ENCODE measurements at places on chromosomes 4 and X.
A peak's percentile ranks its signal among the peaks of the same experiment; 100 is the strongest.

GRCh38 chrX:103215425-103215991 is 600 bp downstream of the BEX4 start:
- DNase-seq = peak; percentile 23

DNA sequence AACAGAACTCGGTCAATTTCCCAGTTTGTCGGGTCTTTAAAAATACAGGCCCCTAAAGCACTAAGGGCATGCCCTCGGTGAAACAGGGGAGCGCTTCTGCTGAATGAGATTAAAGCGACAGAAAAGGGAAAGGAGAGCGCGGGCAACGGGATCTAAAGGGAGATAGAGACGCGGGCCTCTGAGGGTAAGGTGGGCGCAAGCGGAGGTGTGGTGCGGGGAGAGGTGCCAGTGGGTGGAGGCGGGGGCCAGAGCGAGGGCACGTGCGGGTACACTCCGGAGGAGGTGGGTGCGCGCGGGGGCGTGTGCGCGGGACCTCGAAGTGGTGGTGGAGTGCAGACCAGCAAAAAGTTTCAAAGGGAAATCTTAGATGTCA is 787 bp upstream of the TET2 start:
- DNase-seq = peak; percentile 24

DNA sequence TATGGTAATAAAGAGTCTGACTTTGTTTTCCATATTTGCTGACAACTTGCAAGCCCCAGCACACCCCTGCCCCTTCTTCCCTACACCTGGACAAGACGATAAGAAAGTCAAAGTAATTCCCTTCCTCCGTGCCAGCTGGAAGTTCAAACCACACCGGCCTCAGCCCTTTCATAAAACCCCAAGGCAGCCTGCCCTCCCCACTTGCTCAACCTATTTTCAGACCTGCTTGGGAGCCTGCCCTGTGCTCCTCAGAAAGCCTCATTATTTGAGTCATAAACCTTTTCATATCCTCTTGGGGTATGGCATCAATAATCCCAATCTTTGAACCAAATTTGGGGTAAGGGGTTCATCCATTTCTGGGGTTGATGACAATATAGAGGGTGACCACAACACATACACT is 29.5 kb downstream of the NIPAL1 start:
- no peak for DNase-seq

GRCh38 chr4:175054980-175055379 is 136.8 kb downstream of the ADAM29 start:
- no peak for DNase-seq

GRCh38 chr4:57373991-57374390 is 263.8 kb upstream of the IGFBP7 start:
- DNase-seq = no peak

- DNase-seq = no peak
Observed at GRCh38 chrX:106972896-106973295, 27.1 kb downstream of the MORC4 start.

GRCh38 chr4:114296126-114296525 is 302.5 kb upstream of the UGT8 start:
- no peak for DNase-seq

GRCh38 chr4:105495667-105496066 is 21.8 kb upstream of the PPA2 start:
- no peak for DNase-seq

- peak; percentile 56 for DNase-seq
Observed at GRCh38 chrX:357693-358471, 28.8 kb downstream of the PPP2R3B start.

DNA sequence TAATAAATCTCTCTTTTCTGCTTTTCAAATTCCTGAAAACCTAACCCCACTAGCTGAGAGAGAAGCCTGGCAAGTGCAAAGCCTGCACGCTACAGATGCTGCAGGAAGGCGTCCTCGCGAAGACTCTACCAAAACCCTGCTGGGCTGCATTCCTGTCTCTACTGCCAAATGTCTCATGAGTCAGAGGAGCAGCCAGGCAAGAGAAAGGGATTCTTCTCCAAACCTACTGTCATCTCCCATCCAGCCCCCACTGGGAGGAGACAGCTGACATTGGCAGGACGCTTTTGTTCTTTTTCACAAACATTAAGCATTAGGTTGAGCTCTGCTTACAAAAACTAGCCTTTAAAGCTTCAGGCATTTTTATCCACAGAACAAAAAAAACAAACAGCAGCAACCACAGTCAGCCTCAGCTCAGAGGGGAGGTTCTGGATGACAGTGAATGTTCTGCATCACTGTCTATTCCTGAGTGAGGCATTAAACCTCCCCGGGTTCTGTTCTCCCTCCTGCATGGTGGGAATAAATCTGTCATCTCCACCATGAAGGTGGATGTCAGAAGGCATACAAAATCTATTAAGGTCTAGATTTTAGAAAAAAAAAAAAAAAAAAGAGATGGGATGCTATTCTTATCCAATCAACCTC is 18.0 kb downstream of the CRMP1 start:
- DNase-seq = no peak

DNA sequence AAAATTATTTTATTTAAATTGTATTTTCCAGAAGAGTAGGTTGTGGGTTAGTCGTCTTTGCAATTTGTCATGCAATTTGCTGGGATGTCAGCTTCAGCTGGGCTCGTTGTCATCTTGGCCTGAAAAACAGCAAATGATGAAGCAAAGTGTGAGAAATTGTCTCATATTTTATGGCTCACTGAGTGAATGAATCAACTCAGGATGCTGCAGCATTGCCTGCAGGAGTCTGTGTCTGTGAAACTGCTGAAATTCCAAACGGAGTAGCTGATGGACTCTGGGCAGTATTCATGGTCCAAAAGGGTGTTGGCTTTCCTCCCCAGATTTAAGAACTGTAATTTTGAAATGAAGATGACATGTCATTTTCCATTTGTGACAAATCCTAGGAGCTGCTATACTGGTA is 37.2 kb downstream of the CXCL8 start:
- DNase-seq = no peak

DNA sequence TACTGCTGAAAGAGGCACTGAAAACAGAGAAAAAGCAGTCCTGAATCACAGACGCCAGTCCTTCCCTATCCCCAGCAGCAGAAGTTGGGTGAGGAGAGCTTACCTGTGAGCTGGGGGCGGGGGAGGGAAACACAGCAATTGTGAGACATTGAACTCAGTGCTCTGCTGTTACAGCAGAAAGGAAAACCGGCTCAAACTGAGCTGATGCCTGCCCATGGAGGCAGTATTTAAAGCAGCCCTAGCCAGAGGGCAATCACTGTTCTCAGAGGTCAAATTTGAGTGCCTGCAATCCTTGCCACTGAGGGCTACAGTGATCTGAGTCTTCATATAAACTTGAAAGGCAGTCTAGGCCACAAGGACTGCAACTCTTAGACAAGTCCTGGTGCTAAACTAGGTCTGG is 220.7 kb downstream of the GRXCR1 start:
- DNase-seq = no peak

DNA sequence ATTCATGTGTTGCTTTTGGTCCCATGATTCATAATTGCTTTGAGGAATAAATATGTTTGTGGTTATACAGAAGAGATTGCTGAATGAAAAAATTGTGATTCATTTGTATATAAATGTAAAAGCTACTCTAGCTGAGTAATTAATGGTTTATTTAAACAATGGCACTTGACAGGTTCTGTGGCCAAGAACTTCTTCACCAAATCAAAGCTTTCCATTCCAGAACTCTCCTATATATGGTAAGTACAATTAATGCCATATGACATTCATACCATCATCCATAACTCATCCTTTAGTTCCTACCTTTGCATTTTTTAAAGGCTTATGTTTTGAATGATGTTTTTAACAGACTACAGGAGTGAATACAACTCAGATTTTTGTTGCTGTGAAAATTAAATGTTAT is 105.8 kb downstream of the REPS2 start:
- DNase-seq = no peak

GRCh38 chrX:68672581-68673318 is 25.3 kb downstream of the STARD8 start:
- DNase-seq = no peak

GRCh38 chrX:96791559-96791958 is 92.1 kb upstream of the RPA4 start:
- DNase-seq = no peak

DNA sequence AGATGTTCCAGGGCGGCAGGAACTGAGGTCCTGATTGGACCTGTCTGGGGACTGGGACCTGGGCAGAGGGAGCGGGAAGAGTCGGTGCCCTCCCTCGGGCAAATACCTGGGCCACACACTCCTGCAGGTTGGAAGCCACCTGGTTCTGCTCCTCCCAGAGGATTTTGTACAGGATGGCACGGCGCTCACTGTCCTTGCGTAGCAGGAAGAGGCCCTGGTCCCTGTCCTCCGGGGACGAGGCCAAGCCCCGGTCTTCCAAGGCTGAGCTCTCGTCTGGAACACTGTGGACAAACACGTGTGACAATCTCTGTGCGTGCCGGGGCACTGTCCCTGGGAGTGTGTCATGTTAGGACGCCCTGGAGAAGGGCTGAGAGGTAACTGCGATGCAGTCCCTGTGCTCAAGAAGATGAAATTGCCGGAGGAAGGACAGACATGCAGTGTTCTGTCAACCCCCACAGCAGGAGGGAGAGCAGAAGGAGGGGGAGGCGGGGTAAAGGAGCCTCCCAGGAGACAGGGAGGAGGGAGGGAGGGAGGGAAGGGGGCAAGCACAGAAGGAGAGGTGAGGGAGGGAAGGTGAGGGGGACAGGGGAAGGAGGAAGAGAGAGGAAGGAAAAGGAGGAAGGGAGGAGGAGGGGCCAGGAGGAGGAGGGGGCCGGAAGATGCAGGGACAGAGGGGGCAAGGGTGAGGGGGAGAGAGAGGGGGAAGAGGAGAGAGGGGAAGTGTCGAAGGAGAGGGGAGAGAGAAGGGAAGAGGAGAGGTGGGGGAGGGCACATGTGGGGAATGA is 29.0 kb downstream of the PDHA1 start:
- no peak for DNase-seq

DNA sequence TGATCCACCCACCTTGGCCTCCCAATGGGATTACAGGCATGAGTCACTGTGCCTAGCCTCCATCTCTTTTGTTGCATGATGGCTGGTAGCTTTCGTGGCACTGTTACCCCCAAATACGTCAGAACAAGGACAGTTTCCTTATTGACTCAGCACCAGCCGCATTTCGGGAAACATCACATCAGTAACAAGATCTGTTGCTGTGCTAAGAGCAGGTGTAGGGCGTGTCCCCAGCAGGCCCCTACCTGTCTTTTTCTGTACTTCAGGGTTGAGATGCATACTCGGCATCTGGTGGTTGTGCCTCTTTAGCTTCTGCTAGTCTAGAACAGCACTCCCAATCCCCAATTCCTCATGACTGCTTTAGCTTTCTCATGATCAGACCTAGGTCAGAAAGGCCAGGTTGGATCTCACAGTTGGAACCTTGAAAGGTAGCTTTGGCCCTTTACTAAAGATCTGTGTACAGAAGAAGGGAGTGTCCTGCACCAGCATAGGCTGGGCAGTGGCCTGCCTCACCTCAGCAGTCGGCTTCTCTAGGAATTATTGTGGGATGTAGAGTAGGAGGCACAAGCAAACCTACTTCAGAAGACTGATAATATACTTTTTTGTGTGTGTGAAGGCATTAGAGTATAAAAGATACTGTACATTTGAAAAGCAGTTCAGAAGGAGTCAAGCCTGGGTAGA is 36.8 kb downstream of the NSD2 start:
- DNase-seq = no peak

GRCh38 chr4:8896071-8896470 is 24.4 kb upstream of the HMX1 start:
- DNase-seq = no peak

DNA sequence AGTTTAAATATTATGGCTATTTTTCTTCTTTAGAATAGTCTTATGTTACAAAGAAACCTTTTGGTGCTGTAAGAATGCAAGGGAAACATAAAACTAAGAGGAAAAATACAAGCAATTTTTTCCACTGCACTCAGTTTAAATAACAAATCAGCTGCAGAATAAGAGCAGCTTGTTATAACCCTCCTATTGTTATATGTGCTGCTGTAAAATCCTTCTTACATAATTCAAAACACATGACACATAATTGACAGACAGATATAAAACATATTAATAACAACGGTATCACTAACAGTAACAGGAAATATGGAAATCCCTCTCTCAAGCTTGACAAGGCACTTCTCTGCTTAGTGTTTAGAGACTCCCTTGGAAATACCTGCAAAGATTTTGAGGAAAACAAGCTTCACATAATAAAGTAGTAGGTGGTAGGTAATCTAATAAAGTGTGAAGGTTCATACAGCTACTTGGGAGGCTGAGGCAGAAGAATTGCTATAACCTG is 385.3 kb upstream of the HS3ST1 start:
- DNase-seq = no peak

DNA sequence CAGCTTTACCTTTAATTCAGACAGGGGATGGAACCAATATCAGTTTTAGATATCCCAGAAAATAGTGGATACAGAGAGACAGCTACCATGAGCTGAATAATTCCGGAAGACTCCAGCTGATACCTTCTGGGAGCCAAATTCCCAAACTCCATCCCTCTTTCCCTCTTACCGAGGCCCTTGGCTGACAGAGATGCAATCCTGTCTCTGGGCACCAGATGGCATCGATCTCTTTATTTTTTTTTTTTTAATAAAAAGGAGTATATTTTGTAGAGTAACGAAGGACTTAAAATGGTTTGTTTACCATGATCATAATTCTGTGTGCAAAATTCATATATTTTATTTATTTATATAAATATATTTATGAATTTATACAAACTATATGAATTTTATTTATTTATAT is 31.0 kb downstream of the RAB40A start:
- no peak for DNase-seq

DNA sequence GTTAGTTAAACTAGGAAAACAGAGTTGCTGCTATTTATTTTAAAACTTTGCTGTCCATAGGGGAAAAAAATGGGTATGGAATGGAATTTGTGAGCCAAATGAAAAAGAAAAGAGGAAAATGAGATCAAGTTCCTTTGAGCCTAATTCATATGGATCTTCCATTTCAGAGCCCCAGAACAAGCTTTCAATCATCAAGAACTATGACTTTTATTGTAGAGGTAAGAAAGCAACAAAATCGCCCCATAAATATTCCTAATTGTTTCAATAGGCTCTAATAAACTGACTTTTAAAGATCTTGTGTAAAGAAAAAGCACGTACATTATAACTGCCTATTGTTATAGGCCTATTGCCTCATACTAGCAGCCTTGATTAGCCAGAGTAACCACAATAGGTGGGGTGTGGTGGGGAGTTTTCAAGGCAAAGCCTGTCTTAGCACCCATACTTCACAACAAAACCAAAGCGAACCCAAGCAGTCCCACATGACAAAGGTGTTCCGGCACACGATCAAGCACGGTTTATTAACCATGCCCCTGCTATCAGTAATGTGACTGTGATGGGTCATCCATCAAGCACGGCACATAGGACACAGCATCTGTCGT is 44.4 kb downstream of the RBM47 start:
- DNase-seq = no peak
